ENCODE measurements at places on chromosomes 6 and 20.

DNA sequence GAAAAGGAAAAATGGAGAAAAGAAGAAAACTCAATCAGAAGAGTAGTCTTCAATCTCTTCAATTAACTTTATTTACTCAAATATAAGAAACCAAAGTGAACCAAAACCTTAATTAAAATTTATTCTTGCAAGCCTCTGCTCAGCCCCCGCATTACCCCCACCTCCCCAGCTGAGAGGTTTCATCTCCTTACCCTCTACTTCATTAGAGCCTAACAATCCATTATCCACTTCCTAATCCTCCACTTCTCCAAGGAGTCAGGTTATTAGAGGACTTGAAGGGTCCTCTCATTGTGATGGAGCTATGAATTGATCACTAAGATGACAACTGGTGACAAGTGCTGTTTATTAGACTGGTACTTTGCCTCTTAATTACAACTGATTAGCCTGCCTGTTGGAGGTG, 956.5 kb downstream of the TFAP2A start:
- DNase-seq = no peak

DNA sequence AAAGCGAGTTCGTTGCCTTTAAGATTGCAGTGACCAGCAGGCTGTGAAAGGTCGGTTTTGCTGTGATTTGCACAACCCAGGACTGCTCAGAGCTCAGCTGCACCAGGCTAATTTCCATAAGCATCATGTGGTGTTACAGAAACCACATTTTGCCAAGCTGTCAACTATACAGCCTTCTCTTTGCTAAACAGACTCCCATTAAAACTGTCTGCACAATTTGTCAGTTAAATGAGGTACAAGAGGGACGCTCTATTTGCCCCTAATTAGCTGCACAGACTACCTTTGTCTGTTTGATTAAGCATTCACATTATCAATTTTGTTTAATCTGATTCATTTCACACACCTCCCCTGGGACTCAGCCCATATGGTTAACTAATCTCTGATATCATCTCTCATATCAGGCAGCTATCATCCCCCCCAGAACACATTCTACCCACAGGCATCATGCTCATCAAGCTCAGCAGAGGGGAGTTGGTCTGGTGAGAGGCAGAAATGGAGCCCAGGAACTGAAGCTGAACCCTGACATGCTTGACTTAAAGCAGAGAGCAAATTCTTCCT, 62.1 kb downstream of the OLIG3 start:
- no peak for DNase-seq

DNA sequence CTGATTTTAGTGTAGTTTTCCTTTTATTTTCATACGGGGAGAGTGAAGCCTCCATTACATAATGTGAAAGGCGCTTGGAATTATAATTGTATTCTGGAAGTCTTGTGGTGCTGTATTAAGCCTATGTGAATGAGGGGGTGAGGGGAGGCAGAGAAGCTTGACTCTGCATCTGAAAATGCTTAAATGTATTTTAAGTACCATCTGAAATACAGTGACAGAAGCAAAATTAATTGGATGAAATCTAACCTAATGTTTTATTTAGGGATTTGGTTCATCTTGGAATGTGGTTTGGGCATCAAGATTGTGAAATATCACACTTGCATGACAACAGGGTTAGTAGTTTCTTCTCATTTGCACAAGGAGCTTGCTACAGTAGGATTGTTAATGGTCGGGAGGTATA, 41.2 kb downstream of the TMEM200A start:
- no peak for DNase-seq

DNA sequence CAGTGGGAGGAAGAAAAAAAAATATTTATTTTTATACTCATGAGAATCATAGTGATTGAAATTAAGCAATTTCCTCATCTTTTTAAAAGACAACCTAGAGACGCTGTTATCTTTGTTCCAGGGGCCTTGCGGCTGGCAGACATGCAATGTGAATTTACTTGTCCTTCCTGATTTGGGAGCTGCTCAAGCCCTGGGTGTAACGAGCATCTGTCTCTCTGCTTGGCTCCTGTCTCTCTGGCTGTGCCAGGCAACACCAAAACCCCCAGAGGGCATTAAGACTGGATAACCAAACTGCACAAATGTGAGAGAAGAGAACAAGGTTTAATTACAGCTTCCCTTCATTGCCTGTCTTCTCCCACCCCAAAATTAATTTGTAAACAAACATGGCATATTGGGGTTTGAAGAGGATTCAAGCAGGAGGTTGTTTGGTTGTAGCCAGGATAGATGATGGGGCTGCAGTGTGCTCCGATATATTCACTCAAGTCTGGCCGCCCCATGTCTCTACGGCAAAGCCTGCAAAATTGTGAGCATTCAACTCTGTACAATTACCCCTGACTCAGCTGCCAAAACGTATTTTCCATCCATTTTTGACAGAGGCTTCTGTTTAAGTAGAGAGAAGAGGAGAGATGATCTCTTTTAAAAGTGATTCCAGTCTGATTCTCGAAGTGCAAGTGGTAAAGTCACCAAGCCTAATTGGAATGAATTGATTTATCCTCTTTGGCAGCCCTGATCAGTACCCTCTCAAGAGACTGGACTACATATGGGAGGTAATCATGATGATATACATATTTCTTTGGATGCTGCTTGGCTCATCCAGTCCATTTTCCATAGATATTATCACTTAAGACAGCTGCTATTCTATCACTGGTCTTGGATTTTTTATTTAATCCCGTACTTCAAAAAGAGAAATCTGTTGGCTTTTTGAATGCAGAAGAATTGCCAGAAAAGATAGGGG, 170.2 kb downstream of the SLC24A3 start:
- no peak for DNase-seq

DNA sequence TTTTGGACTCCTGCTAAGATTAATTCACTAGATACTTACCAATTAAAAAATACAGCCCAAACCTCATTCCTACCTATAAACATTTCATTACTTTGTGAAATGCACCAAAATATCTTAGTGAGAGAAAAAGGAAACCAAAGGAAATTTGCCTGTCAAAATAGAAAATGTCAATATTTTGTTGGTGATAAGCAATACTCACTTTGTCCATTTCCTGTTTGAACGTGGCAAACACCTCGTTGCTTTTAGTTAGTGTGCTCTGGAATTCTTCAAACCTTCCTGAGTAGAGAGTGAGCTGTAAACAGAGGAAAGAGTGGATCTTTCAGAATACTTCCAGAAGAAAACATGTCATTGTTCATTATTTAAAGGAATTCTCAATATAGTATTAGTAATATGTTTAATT, 44.2 kb downstream of the TXLNB start:
- DNase-seq = no peak

GRCh38 chr6:33028220-33028849, 18.9 kb upstream of the HLA-DOA start:
- no peak for DNase-seq

- DNase-seq = no peak
These were observed 131.0 kb upstream of the IFNGR1 start for GRCh38 chr6:137349856-137350830.

- DNase-seq = no peak
These were observed 12.8 kb downstream of the RNF114 start for GRCh38 chr20:49948809-49949507.

DNA sequence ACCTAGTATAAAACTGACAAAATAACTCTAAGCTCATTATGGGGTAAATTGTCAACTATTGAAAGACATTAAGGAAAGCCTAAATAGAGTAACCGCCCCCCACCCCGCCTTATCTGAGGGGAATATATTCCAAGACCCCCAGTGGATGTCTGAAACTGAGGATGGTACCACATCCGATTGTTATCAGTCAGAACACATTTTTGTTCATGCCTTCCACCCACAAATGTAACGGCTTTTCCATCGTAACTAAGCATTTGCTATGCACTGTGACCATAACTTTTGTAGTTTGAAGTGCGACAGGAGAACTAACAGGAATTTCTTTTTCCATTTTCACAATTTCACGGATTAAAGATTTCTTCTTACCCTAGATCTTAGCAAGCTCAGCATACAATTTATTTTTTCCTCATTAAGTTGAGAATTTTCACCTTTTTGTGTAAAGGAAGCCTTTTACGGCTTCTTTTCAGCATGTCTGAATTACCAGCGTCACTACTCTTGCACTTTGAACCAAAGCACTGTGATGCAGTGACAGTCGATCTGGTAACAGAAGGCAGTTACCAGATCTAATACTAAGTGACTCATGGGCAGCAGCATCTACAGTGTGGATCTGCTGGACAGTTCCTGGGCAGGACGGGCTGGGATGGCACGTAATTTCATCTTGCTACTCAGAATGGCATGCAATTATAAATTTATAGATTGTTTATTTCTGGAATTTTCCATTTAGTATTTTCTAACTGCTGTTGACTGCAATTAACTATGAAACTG, 11.8 kb downstream of the CFAP61 start:
- DNase-seq = no peak

DNA sequence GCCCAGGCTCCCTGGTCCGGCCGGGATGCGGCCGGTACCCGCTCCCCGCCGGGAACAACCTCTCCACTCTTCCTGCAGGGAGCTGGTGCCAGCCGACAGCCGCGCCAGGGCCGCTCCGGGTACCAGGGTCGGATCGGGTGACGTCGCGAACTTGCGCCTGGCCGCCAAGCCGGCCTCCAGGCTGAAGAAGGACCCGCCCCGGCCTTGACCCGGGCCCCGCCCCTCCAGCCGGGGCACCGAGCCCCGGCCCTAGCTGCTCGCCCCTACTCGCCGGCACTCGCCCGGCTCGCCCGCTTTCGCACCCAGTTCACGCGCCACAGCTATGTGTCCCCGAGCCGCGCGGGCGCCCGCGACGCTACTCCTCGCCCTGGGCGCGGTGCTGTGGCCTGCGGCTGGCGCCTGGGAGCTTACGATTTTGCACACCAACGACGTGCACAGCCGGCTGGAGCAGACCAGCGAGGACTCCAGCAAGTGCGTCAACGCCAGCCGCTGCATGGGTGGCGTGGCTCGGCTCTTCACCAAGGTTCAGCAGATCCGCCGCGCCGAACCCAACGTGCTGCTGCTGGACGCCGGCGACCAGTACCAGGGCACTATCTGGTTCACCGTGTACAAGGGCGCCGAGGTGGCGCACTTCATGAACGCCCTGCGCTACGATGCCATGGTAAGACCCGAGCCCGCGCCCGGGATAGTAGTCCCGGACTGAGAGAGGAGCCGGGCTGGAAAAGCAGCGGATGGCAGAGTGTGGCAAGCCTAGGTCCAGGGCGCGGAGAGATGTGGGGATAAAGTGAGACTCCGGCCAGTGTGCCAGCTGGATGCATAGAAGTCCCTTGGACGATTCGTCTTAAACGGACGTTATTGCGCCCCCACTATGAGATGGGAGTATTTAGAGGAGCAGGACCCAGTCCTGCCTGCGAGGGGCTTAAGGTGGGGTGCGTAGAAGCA, at the start of gene NT5E:
Gene NT5E (plus strand): TSS at position 266 of the 942 bp plus-strand sequence. CDS start 57 bp downstream, at position 323.
- no peak for DNase-seq

GRCh38 chr6:14838133-14838583, 407.7 kb upstream of the JARID2 start:
- DNase-seq = no peak

DNA sequence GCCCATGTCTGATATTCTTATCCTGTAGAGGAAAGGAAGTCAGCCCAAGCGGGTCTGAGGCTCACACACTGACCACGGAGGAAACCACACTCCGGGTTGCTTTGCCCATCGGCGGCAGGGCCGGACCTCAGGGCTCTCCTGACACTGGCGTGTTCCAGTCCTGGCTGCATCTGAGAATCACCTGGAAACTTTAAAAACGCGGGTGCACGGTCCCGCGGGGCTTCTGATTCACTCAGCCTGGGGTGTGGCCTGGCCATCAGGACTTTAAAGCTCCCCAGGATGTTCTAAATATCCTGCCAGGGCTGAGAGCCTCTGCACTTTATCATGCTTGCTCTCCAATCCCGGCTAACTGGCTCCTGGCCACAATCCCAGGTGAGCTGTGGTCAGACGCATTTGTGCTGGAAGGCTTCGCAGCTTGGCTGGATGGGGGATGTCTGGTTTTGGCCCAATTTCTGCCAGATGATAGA, 47.7 kb upstream of the DACT2 start:
- no peak for DNase-seq

GRCh38 chr20:54668271-54669039, 193.1 kb downstream of the DOK5 start:
- no peak for DNase-seq

- no peak for DNase-seq
These were observed 91.0 kb upstream of the FOXA2 start for GRCh38 chr20:22675341-22675740.

DNA sequence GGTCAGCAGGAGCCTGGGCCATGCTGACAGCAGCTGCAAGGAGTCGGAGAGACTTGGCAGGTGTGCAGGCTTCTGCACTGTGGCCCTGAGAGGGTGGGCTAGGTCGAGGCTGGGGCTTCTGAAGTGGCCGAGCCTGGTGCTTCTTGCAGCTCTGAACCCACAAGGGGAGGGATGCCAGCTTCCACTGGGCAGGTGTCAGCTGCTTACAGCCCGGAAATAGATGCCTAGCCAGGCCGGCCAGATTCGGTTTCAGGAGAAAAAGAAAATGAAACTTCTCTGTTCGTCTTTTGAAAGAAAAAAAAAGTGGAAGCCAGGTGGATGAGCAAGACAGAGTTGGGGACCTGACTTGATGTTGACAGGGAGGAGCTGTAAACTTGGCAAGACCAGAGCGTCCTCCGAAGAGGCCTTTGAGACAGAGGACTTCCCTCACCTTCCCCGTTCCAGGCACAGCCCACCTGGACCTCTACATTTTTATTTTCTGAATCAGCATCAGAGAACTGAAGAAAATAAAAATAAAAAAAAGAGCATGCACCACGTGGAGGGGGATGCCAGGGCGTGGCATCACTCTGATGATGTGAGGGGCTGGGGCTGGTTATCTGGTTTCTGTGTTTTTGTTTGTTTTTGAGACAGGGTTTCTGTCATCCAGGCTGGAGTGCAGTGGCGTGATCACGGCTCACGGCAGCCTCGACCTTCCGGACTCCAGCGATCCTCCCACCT, at the start of gene ZBP1:
Gene ZBP1 (minus strand): TSS at position 153 of the 717 bp plus-strand sequence. CDS start 131 bp downstream, at position 22.
- no peak for DNase-seq

DNA sequence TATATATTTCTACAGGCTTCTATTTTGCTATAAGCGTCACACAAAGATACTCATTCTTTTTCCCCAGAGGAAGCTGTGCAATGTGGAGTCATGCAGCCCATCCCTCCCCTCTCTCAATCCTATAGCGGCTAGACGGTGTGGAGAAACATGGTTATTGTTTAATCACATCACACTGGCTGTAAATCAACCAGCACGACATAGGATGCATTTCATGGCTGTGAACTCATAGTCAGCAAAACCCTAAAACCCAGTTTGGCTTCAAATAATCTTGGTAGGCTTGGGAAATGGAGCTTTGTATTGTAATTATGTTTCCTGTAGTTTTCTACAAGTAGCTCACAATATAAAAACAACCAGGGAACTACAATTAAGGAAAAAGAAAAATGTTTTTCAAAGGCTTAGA, 16.8 kb downstream of the FOXC1 start:
- no peak for DNase-seq

All from epithelial cell of prostate (primary cell).